ENCODE measurements at places on chromosomes 3 and 15.

DNA sequence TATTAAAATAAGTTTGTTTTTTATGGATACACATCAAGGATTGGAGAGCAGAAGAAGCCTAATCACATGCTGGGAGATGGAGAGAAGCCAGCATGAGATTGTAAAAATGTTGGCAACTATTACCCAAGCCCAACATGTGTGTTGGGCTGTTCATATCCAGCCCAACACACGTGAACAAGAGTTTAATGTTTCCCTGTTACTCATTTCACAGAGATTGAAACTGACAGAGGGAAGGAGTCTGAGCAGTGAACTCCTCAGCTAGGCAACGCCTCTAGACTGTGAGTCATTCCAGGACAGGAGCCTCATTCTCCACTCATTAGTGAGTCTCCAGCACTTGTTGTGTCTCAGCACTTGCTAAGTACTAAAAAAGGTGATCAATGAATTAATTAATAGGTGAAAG lies 43.2 kb upstream of the CMSS1 start:
- DNase-seq = no peak

GRCh38 chr3:23000371-23000770 lies 202.8 kb upstream of the UBE2E2 start:
- no peak for DNase-seq

DNA sequence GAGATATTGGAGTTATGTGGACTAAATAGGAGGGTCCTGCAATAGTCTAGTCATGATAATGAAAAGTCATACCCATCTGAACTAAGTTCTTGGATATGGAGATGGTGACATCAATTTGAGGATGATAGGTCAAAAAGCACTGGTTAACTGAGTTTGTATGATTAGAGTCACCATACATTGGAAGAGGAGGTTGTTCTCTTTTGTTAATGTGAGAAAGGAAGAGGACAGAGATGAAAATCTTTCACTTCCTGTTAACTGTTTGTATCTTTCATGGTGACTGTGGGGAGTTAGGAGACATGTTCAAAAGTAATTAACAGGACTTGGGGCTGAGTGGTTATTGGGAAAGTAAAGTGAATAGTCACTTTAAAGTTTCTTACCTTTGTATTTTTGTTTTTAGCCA lies 11.1 kb downstream of the TMEM62 start:
- no peak for DNase-seq

DNA sequence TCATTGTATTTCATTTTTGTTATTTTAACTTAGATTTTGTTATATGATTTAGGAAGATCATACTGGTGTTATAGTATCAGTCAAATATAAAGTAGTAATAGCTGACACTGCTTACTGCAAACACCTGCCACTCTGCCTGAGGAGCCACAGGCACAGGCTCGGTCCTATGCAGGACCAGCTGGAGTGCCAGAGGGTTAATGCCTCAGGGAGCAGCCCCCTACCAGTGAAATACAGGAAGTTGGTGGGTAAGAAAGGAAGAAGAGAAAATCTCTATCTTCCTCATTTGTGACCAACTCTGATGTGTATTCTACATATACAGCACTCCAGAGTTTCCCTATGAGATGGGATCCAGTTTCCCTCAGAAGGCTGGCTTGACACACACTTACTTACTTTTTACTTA lies 593.3 kb downstream of the UNC13C start:
- no peak for DNase-seq

DNA sequence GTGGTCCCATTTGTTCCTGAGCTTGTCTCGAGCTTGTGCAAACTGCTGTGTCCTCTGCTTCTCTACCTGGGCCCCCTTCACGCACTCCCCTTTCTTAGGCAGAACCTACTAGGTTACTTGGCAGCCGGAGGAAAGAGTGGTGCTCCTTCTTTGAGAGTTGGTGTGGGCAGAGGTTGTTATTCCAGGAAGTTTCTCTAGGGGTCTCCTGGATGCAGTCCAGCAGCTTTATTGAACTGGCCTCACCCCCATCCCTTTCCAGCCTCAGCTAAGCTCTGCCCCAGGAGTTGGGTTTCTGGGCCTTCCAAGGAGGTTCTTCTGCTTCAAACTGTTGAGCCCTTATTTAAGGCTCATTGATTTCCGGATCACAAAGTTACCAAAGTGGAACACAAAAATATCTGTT lies 103.2 kb downstream of the C3orf70 start:
- peak; percentile 43 for DNase-seq

DNA sequence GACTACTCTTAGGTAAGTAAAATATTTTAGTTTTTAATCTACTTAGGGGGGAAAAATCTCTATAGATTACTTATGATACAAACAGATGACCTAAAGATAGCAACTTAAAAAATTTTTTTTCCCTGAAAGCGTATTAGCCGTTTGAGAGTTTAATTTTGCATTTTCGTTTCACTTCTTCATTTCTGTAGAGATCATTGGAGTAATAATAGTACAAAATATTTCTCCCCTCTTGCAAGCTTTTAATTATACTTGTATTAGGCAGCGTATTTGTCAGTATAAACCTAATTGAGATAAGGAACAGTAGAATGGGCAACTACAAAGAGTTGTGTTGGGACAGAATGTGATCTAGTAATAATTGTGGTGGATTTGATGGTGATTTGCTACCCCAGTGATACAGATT lies 10.3 kb downstream of the SKIL start:
- no peak for DNase-seq

DNA sequence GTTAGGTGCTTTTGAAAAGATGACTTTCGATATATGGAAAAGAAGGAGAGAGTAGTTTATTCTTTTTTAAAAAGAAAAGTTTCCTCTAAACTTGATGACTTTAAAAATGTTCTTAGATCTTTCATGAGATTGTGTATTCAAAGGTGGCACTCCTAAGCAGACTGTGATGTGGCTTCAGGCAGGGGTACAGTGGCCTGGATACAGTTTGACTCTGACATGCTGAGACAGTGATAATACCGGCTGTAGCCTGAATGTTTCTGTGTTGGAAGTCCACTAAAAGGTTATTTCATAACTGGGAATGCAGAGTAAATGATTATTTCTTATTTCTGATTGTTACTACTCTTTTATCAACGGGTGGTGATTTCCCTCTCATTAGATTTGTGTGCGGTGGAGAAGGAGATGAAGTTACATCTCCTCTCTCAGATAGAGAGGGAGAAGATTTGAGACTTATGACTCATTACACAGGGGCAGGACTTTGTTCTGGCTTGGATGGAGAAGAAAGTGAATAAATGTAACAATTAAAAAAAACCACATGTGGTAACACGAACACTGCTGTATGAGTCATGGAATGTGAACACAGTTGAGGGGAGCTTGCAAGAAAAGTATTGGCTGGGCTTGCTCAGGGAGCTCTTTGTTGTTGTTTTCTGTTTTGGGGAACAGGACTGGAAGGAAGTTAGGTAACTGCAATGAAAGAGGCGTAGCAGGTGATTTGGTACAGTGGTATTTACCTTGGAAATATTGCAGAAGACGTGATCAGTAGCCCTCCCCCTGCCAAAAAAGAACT lies 21.6 kb downstream of the SPTSSB start:
- DNase-seq = peak; percentile 33

GRCh38 chr3:46186471-46187340 lies 21.4 kb downstream of the CCR1 start:
- no peak for DNase-seq

DNA sequence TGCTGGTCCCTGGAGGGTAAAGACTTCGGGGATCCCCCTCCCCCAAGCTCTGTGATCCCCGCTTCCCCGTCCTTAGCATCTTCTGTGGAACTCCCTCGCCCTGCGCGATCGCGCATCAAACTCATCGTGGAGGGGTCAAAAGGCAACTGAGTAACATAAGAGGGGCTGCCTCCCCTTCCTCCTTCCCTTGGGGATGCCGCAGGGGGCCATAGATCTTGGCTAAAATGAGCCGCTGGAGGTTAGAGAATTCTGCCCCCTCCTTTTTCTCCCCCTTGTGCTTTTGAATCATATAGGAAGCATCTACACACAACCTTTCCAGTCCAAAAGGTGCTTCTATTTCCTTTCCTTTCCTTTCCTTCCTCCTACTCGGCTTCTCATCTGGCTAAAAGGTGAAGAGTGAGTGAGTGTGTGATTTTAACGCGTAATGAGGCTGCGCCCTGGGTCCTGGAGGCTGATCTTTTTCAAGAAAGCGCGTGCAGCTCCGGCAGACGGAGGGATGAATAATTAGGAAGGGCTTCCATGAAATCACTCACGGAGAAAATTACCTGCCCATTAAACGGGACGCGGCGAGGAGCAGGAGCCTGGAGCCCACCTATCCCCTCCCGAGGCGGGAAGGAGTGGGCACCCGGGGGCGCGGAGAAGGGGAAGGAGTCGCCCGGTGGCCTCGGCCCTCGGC lies 831 bp upstream of the ROBO2 start:
- peak; percentile 52 for DNase-seq

- peak; percentile 74 for DNase-seq
Measured at GRCh38 chr3:184129012-184129411, 6.1 kb upstream of the EIF2B5 start.

DNA sequence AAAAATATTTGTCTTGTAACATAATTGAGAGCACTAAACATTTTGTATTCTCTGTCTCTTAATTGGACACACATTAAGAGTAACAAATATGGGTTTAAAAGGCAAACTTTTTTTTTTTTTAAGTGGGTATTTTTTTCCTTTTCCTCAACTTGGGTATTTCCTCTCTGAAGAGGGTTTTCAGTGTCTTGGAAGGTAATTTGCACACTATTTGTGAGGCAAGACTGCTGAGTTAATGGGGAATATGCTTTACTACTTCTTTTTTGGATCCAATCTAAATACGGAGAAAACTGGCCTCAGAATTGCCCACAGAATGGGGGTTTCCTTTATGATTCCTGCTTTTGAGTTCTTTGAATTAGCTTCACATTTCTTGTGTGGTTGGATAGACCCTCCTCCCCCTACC lies 105.2 kb downstream of the FNDC3B start:
- no peak for DNase-seq

DNA sequence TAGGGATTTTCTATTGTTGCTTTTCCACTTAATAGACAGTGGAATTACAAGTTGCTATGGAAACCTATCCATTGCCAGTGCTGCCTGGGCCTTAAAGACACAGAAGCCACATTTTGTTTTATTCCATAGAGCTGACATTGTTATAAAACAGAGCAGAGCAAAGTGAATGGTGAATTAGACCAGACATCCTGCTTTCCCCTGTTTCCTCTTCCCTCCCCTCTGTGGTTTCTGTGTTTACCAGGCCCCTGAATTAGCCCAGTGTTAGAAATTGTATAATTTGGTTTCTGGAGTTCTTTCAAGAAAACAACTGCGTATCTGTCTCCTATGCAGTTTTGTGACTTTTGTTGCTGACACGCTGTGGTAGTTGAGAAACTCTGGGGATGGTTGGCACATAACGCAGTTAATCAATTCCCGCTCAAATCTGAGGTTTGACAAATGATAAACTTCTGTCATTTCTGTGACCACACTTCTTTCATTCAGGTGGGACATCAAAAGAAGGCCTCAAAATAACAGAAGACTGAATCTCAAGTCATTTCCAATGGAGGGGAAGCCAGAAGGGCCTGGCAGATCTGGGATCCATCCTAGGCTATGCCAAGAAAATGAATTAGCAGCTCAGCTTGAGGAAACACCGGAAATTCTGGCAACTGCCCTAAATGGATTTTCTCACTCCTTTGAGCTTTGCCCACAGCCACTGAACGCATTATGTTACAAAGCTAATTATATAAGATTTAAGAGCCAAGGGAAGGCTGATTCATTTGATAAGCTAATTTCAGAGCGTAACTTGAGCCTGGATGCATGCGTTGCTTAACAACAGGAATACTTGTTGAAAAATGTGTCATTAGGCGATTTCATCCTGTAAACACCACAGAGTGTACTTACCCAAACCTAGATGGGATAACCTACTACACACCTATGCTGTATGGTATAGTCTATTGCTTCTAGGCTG lies 46.9 kb downstream of the NR1D2 start:
- DNase-seq = peak; percentile 41

GRCh38 chr3:139202226-139202958 lies 141.4 kb upstream of the MRPS22 start:
- DNase-seq = peak; percentile 85

DNA sequence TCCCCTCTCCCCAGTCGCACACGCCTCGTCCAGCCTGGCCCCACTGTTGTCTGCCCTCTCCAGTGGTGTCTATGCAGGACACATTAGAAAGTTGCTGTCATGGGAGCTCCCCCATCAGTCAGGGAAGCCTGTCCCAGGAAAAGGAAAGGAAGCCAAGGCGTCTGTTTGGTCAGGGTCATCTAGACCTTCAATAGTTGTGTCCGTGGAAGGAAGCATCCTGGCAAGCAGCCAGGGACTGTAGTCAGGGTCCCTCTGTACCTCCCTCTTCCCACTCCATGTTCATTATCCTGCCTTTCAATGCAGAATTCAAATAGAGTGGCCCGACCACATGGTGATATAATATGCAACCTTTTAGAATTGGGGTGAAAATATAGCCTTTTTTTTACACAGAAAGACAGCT lies 60.7 kb upstream of the RAB6B start:
- no peak for DNase-seq

- DNase-seq = no peak
Measured at GRCh38 chr3:126014252-126014651, 45.3 kb downstream of the ROPN1B start.

GRCh38 chr15:61057376-61057775 lies 171.7 kb downstream of the RORA start:
- no peak for DNase-seq

DNA sequence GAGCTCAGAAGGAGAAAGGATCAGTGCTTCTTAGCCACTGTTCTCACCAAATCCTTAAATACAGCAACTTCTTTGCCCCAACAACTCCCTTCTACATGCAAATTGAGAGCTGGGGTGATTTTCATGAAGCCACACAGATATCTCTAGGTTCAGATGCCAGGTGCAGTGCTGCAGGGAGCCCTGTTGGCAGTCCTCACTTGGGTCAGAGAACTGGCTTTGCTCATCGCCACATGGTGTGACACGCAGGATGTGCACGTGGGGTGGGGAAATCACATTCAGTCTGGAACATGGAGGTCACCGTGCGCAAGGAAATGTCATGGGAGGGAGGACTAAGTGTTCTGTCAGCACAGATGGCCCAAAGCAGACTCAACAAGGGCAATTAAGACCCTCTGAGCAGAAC lies 103.8 kb downstream of the WDR76 start:
- no peak for DNase-seq

DNA sequence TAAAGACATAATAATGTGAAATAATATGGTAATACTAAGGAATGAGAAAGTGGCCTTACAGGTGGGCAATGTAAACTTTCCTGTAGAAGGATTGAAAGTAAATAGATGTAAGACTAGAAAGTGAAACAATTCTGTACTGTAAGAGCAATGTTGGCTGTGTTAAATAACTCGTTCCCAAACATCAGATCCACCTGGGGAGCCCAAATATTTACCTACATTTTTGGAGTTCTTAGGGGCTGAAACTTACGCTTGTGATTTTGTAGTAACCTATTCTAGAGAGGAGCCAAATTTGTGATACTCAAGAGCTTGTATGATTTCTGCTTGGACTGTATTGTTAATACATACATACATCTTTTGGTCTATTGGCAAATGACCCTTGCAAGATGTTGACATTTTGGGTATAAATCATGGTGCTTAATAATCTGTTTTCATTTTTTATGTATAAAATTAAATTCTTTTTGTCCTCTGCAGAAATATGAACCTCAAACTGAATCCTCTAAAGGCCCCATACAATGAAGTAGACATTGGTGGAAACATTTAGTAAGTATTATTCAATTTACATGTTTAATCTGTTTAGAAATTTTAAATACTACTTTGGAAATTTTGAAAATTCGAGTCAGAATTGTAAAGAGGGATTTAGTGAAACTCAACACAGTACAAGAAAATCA lies 8.5 kb upstream of the CHD2 start:
- no peak for DNase-seq

All from GM23338 (cell line).